Left ventricle myocardium inferior (tissue), 1 donor: ENCODE measurements at places on chromosomes 7 and 10. TPM values are rescaled to one million over a fixed set of nuclear protein-coding genes. Genes with fewer than 3 reads are reported as not detected.

TMEM196 gene
- not detected for total RNA-seq

GHRHR gene
- not detected for total RNA-seq

- H3K4me1 ChIP-seq: no peaks in the 10 kb centered on the region
- no peak overlapping the region for H3K27ac ChIP-seq
- DNase-seq: no peak
- H3K27me3 ChIP-seq: peaks cover 16% of the 10 kb centered on the region
These were observed 296.9 kb downstream of the SORCS3 start for GRCh38 chr10:104938031-104938430.

DNA sequence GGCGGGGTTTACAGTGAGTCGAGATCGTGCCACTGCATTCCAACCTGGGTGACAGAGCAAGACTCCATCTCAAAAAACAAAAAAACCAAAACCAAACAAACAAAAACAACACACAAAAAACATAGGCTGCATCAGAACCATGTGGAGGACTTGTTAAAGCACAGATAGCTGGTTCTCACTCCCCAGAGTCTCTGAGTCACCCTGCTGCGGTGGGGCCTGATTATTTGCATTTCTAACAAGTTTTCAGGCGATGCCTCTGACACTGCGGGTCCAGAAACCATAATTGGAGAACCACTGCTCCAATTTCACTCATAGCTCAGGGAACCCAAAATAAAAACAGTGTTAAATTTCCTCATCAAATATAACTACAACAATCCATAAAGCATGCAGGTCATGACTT, 816.7 kb downstream of the MAGI2 start:
- H3K4me1 ChIP-seq: no peaks in the 10 kb centered on the region
- DNase-seq: no peak
- H3K27me3 ChIP-seq: no peaks in the 10 kb centered on the region
- no peak overlapping the region for H3K4me3 ChIP-seq
- no peaks in the 10 kb centered on the region for H3K36me3 ChIP-seq
- H3K27ac ChIP-seq: no peak overlapping the region

KLF14 gene
- total RNA-seq: 0.11 TPM

ANLN gene
- total RNA-seq: 2.1 TPM

- peaks cover 6% of the 10 kb centered on the region for H3K27me3 ChIP-seq
- no peak overlapping the region for H3K27ac ChIP-seq
- H3K4me3 ChIP-seq: no peak overlapping the region
- DNase-seq: no peak
- H3K4me1 ChIP-seq: no peaks in the 10 kb centered on the region
- H3K36me3 ChIP-seq: no peaks in the 10 kb centered on the region
These were observed 118.6 kb upstream of the ADARB2 start for GRCh38 chr10:1855911-1856310.

GRCh38 chr10:58577437-58577777, 64.7 kb downstream of the BICC1 start:
- no peaks in the 10 kb centered on the region for H3K4me1 ChIP-seq
- no peaks in the 10 kb centered on the region for H3K27me3 ChIP-seq
- no peak for DNase-seq
- no peak overlapping the region for H3K4me3 ChIP-seq
- no peaks in the 10 kb centered on the region for H3K36me3 ChIP-seq
- peak overlapping the region; percentile 68 for H3K27ac ChIP-seq

SSC4D gene
- total RNA-seq: 0.99 TPM

- H3K27ac ChIP-seq: no peak overlapping the region
- no peaks in the 10 kb centered on the region for H3K27me3 ChIP-seq
- DNase-seq: no peak
- no peaks in the 10 kb centered on the region for H3K36me3 ChIP-seq
- no peak overlapping the region for H3K4me3 ChIP-seq
These were observed 429.4 kb upstream of the AKR1E2 start for GRCh38 chr10:4396401-4397283.

NUTM2B gene
- total RNA-seq: 0.52 TPM

GRCh38 chr7:87312215-87312865, 33.1 kb upstream of the CROT start:
- H3K27me3 ChIP-seq: no peaks in the 10 kb centered on the region
- no peak overlapping the region for H3K27ac ChIP-seq

FAM241B gene
- 5.3 TPM for total RNA-seq

PNLIP gene
- total RNA-seq: not detected

- H3K36me3 ChIP-seq: no peaks in the 10 kb centered on the region
- no peak overlapping the region for H3K4me3 ChIP-seq
- no peaks in the 10 kb centered on the region for H3K4me1 ChIP-seq
- H3K27ac ChIP-seq: no peak overlapping the region
These were observed 347.8 kb upstream of the NFE2L3 start for GRCh38 chr7:25804154-25804553.

DNA sequence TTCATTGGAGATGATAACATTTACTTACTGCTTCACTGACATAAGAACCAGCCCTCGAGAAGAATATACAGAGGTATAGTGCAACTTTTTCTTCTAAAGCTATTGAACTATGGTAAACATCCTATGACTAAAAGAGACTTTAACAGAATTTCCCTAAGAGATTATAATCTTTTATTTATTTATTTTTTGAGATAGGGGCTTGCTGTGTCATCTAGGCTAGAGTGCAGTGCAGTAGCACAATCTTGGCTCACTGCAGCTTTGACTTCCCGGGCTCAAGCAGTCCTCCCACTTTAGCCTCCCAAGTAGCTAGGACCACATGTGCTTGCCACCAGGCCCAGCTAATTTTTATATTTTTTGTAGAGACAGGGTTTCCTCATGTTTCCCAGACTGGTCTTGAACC, 258.5 kb upstream of the FERD3L start:
- no peaks in the 10 kb centered on the region for H3K27me3 ChIP-seq
- H3K4me1 ChIP-seq: no peaks in the 10 kb centered on the region
- no peak overlapping the region for H3K4me3 ChIP-seq

- H3K27me3 ChIP-seq: no peaks in the 10 kb centered on the region
- H3K36me3 ChIP-seq: peaks cover 77% of the 10 kb centered on the region
These were observed 17.6 kb downstream of the BCCIP start for GRCh38 chr10:125840955-125841354.

CDH23 gene
- 4.5 TPM for total RNA-seq

DNA sequence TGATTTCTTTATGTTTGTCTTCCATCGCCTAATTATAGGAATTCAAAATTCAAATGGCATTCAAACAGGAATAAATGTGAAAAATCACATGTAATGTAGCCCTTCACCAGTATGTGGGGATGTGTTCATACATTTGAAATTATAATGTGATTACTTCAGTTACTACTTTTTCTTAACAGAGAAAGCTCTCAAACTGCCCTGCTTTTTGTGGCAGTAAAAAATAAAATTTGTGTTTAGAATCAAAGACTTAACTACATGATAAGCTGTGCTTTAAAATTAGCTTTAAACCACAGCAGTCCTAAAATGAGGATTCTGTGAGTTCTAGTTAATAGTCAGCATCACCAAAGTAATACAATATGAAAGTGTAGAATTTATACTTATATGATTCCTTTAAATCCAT, 7.8 kb upstream of the HERC4 start:
- H3K4me3 ChIP-seq: no peak overlapping the region
- H3K27ac ChIP-seq: no peak overlapping the region
- H3K36me3 ChIP-seq: no peaks in the 10 kb centered on the region
- peaks cover 4% of the 10 kb centered on the region for H3K27me3 ChIP-seq

NUTM2E gene
- not detected for total RNA-seq

DNA sequence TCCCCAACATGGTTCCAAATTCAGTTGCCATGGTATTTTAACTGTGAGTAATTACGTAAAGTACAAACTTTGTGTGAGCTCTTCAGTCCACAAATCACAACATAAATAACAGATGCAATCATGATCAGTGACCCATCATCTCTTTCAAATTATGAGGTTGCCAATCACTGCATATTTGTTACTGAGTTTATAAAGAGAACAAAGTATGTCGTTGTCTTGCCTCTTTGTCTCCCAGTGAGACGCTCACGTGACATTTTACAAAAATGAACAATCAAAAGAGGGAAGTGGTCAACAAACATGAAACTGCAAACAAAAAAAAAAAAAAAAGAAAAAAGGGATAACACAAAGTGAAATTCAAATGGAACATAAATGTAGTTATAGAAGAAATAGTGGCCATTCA, 122.7 kb upstream of the PDSS1 start:
- no peaks in the 10 kb centered on the region for H3K36me3 ChIP-seq
- no peak overlapping the region for H3K4me3 ChIP-seq
- no peaks in the 10 kb centered on the region for H3K4me1 ChIP-seq
- H3K27me3 ChIP-seq: peaks cover 6% of the 10 kb centered on the region
- no peak overlapping the region for H3K27ac ChIP-seq

NEBL gene
- total RNA-seq: 805 TPM

- no peaks in the 10 kb centered on the region for H3K27me3 ChIP-seq
- no peaks in the 10 kb centered on the region for H3K36me3 ChIP-seq
- H3K4me1 ChIP-seq: no peaks in the 10 kb centered on the region
These were observed 354.2 kb downstream of the GFRA1 start for GRCh38 chr10:115918812-115919211.

DNA sequence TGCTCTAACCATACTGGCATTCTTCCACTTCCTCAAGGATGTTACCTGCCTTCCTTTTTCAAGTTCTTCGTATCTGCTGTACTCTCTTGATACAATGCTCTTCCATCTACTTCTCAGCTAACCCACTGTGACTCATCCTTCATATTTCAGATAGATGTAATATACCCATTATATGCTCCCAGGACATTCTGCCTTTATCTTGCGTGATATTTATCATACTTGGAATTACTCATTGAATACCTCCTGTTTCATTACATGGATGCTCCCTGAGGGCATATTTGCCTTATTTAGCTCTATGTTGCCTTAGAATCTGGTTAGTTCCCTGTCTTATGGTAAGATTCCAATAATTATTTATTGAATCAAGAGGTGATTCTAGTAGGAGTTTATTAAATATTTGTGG, 706.4 kb downstream of the SORCS3 start:
- H3K27ac ChIP-seq: no peak overlapping the region
- no peak overlapping the region for H3K4me3 ChIP-seq
- H3K27me3 ChIP-seq: no peaks in the 10 kb centered on the region
- H3K36me3 ChIP-seq: no peaks in the 10 kb centered on the region

GRCh38 chr7:94355454-94355853, 39.2 kb upstream of the COL1A2 start:
- no peak for DNase-seq
- H3K36me3 ChIP-seq: no peaks in the 10 kb centered on the region
- H3K27me3 ChIP-seq: no peaks in the 10 kb centered on the region
- no peaks in the 10 kb centered on the region for H3K4me1 ChIP-seq
- H3K27ac ChIP-seq: no peak overlapping the region

DNA sequence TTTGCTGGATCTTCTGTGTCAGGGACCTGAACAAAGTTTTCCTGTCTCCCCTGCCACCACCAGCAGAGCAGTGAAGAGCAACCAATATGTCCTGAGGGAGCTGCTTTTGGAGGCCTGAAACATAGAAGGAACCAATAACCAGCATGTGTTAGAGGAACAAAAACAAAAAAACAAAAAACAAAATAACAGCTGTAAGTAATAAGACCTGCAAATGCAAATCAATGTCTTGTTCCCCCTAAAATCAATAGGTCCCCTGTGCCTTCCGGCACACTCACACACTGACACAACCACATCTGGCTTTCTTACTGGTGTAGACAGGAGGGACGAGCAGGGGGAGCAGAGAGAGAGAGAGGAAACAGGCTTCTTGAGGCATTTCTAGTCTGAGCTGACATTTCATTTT, 94.1 kb downstream of the NRG3 start:
- DNase-seq: no peak
- H3K4me1 ChIP-seq: no peaks in the 10 kb centered on the region
- H3K36me3 ChIP-seq: no peaks in the 10 kb centered on the region
- no peak overlapping the region for H3K27ac ChIP-seq
- H3K4me3 ChIP-seq: no peak overlapping the region

- DNase-seq: no peak
- H3K36me3 ChIP-seq: no peaks in the 10 kb centered on the region
- H3K4me3 ChIP-seq: no peak overlapping the region
- no peak overlapping the region for H3K27ac ChIP-seq
- H3K4me1 ChIP-seq: peaks cover 11% of the 10 kb centered on the region
These were observed 60.2 kb downstream of the CCDC71L start for GRCh38 chr7:106600569-106601373.

- no peaks in the 10 kb centered on the region for H3K4me1 ChIP-seq
- H3K4me3 ChIP-seq: no peak overlapping the region
- no peaks in the 10 kb centered on the region for H3K27me3 ChIP-seq
- H3K36me3 ChIP-seq: no peaks in the 10 kb centered on the region
These were observed 14.2 kb downstream of the UCMA start for GRCh38 chr10:13219685-13220670.

DNA sequence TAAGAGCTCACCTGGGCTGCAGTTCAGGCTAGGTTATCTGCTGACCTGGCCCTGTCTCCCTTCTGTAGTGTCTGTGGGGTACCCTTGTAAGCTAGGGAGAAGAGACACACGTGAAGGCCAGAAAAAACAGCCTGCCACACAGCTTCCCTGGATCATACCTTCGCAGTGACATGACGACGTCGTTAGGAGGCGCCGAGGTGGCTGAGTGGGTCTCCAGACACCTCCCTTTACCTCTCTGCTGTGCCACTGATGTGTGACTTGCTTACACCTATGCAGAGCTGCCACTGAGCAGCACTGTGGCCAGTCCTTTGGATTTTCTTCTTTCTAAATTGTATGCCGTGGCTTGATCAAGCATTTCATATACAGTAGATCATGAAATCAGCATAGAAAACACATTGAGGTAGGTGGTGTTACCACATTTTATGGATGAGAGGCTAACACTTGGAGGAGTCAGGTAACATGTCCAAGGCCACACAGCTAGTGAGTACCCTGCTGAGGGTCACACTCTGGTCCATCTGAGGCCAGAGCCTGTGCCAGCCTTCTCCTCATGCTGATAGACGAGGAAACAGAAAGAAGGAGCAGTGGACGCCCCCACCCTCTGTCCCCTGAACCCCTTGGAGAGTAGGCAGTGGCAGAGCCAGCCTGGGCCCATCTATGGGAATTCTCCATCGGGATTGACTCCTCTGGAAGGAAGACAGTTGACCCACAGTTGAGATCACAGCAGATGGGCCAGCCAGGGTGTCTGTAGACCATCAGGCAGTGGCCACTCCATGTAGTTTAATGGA, 23.1 kb downstream of the HTRA1 start:
- peaks cover 1% of the 10 kb centered on the region for H3K36me3 ChIP-seq
- H3K4me3 ChIP-seq: no peak overlapping the region
- H3K27ac ChIP-seq: no peak overlapping the region
- peaks cover 50% of the 10 kb centered on the region for H3K4me1 ChIP-seq
- no peak for DNase-seq

PDZD7 gene
- 0.27 TPM for total RNA-seq

DNA sequence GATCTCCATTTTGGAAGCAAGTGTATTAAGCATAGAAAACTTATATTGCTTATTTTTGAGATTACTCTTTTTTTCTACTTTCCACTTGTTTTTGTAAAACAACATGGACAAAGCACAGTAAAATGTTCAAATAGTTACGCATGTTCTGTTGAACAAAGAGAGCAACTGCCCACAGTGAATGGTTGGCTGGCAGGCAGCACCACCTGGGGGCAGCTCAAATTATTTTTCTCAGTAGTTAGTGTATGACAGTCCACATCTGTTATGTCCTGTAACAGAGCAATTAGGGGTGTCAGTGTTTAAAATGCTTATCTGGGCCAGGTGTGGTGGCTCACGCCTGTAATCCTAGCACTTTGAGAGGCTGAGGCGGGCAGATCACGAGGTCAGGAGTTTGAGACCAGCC, 46.1 kb upstream of the CACUL1 start:
- no peaks in the 10 kb centered on the region for H3K36me3 ChIP-seq
- H3K27ac ChIP-seq: no peak overlapping the region
- no peak for DNase-seq
- no peak overlapping the region for H3K4me3 ChIP-seq
